ENCODE measurements at places on chromosomes 6 and 20.
A peak's percentile ranks its signal among the peaks of the same experiment; 100 is the strongest.

DNA sequence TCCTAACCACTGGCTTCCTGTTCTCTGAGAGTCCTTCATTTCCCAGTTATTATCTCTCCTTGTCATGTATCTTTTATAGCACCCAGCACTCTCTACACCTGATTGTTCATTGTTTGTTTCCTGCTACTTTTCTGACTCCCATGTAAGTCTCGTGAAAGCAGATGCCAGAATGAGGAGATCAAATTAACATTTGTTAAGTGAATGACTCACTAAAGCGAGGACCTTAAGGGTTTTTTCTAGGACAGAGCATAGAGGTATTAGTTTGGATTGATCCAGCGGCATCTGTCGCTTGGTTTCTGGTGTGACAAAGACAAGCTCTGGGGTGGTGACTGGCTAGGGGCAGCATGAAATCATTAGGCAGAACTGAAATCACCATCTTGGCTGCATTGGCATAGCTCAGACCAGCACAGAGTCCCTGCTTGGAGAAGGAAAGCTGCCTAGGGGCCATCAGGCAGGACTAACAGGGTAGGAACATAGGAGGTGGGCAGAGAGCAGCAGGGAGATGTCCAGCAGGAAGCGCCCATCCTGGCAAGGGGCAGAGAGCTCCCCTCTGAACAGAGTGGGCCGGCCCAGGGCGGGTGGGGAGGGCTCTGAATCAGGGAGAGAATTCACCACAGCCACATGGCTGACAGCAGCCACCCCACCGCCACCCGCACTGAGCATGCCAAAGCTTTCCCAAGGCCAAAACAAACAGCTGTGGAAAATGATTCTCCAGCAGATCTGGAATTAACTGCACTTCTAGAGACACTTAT, 97.1 kb upstream of the CEP85L start:
- DNase-seq = no peak

GRCh38 chr6:70196531-70196930, 106.4 kb downstream of the COL9A1 start:
- DNase-seq = no peak

DNA sequence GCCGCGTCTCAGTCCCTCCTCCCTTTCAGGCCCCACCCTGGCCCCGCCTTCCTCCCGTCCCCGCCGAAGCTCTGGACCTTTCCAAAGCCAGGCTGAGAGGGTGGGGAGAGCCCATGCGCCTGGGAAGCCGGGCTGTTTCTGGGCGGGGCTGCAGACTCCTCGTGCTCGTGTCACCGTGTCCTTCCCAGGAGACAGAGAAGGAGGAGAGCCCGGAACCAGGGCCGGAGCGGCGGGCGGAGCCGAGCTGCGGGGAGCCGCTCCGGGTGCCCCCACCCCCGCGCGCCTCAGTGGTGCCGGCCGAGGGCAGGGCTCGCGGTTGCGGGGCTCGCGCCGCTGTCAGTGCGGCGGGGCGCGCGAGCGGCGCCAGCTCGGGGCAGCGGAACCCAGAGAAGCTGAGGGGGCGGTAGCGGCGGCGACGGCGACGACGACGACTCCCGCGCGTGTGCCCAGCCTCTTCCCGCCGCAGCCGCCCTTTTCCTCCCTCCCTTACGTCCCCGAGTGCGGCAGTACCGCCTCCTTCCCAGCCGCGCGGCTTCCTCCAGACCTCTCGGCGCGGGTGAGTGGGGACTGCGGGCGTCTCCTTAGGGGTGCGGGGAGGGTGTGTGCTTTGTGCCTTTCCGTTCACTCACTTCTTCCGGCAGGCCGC, at the start of gene RALY:
TSS of gene RALY (plus strand) at position 336 of the 646 bp plus-strand sequence. CDS start 78,164 bp downstream, outside the sequence.
- peak; percentile 89 for DNase-seq

DNA sequence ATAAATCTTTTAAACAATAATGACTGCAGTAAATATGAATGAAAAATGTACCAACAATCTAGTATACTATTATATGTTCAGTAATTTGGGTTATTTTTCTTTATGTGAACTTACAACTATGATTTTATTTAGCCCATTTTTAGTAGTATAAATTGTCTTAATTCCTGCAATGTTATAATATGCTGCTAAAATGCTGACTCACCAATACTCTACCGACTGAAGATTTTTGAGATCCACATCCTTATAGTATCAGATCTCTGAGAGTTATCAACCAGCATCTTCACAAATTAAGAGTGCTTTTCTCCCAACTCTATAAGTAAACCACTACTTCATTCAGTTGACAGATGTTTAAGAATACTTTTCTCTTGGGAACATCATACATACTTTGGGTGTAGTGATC, 16.6 kb downstream of the CDC40 start:
- DNase-seq = no peak

DNA sequence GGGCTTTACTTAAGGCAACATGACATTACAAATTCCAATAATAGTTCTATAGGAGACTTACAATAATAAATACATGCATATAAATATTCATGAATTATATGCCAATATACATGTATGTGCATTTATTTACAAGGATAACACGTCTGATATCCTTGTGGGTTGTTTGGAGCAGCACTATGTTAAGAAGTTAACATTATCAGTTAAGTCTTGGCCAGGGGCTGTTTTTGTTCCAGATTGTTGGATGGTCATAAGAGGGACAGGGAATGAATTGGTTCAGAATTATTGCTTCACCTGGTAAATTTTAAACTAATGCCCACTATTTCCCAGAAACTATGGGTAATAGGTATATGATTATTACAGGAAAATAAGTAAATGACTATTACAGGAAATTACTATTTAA, 81.3 kb upstream of the MMS22L start:
- no peak for DNase-seq

DNA sequence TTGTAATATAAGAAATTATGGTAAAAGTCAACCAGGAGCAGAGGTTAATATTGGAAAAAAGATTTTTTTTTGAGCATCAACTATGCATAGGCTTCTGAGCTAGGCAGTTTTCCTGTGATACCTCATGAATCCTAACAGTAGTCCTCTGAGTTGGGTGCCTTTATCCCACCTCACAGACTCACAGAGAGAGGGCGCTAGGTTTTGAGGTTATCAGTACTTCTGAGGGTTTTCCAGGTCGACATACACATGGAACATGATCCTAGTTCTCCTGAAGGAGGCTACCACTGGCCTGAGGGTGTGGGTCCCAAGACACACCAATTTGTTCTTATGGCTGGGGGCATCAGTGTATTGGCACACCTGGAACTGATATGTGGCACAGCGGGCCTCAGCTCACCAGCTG, 358.8 kb upstream of the JAG1 start:
- DNase-seq = no peak

- DNase-seq = no peak
Observed at GRCh38 chr6:148441454-148441911, 98.8 kb downstream of the SASH1 start.

GRCh38 chr6:20160541-20161283, 51.6 kb downstream of the MBOAT1 start:
- no peak for DNase-seq

DNA sequence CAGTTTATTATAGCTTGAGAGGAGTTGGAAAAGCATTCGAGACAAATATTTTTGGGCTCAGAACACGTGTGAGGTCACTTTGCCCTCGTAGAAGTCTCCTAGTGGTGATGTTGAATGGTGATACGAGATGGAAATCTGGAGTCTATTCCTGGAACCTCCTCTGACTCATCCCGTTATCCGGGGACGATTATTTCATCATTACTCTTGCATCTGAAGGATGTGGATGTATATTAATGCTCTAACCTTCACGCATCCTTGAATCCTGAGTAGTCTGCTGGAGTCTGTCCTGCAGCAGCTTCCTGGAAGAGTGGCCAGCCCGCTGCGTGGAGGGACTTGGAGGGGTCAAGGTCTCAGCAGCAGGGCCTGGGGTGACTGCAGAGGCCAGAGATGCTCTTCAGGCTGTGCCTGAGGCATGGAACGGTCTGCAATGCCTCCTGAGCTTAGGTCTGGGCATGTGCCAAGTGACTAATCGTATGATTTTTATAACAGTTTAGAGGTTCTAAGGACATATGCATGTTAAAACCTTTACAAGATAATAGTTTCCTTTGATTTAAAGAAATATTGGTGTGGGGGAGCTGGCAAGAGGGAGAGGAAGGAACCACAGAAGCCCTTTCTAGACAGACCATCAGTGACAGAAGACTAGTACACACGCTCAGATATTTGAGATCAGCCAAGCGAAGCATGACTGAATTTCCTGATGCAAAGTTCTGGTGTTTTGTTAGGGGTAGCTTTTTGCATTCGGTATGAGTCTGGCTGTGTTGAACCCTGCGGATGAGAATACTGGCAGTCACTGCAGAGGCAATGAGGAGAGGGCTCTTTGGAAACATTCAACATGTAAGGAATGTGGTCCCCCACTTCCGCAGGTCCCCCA, 400.2 kb downstream of the QKI start:
- DNase-seq = no peak

DNA sequence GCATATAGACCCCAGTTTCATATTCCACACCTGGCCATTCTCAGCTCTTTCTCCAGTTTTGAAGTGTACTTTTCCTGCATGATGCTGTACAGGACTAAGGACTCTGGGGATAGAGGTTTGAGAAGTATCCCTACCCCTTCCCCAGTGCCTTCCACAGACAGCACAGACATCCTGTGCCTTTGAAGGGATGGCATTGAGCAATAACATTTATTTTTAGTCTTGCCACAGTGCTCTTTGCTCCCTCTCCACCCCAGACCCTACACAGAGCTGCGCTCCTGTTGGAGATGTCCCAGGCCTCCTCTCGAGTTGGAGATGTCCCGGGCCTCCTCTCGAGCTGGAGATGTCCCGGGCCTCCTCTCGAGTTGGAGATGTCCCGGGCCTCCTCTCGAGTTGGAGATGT, 275.8 kb downstream of the FARS2 start:
- DNase-seq = no peak

DNA sequence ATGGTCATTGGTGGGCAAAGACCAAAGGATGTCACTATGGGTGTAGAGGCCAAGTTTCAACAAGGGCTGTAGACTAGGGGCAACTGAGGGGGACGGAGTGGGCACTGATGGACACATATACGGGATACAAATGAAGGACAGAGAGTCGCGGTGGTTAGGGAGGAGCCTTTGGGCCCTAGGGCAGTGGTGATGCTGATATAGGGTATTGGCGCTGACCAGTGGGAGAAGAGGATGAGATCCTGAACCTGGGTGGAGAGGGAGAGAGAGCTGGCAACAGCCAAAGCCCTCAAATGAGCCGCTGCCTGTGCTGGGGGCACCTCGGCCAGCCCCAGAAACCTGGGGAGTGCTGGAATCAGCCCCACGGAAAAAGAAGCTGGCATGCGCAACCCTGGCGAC, 1.6 kb downstream of the CDH22 start:
- DNase-seq = no peak

DNA sequence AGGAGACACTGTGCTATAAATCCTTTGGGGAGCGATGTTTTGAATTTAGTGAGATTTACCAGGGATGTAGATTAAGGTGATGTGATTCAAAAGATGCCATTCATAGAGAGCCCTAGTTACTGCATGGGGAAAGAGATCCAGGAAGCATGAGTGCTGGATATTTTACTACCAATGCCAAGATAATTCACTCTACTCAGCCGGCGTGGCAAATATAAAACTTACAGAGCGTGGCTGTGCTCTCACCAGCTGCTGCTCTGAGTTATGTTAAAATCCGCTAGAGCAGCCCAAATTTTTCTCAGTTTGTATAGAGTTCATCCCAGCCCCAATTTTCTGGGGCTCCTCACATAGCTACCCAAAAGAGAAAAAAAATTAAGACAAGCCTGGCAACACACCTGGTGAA, 48.6 kb downstream of the BFSP1 start:
- no peak for DNase-seq

DNA sequence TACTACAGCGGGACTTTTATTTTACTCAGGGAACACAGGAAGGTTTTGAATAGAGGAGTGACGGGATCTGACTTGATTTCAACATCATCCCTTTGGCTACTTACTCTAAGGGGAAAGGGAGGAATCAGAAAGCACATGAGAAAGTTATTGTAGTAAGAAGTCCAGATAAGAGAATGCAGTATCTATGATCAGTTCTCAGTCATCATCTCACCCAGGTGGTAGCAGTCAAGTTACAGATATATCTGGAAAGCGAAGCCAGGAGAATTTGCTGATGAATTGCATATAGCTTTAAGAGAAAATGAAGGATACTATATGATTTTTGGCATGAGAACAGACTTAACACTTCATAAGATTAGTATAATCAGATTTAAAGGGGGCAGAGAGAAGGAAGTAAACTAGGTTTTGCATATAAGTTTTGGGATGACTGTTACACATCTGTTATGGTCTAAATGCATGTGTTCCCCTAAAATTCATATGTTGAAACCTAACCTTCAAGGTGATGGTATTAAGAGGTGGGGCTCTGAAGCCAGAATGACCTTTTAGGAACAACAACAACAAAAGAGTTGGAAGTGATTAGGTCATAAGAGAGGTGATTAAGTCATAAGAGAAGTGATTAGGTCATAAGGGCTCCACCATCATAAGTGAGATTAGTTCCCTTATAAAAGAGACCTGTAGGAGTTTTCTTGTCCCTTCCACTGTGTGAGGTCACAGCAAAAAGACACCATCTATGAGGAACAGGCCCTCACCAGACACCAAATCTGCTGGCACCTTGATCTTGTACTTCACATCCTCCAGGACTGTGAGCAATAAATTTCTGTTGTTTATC, 6.7 kb downstream of the RAD21L1 start:
- DNase-seq = no peak

GRCh38 chr20:63628246-63628975, 1.5 kb upstream of the GMEB2 start:
- no peak for DNase-seq

Data from stimulated activated CD8-positive, alpha-beta memory T cell treated with anti-CD3 and anti-CD28 coated beads, Interleukin-15, amount 100 ng/mL, for 4 hours (primary cell).